ENCODE measurements at places on chromosomes 12 and 14.
A peak's percentile ranks its signal among the peaks of the same experiment; 100 is the strongest.

- DNase-seq: no peak
Measured at GRCh38 chr12:21666722-21667121, 9.1 kb upstream of the LDHB start.

DNA sequence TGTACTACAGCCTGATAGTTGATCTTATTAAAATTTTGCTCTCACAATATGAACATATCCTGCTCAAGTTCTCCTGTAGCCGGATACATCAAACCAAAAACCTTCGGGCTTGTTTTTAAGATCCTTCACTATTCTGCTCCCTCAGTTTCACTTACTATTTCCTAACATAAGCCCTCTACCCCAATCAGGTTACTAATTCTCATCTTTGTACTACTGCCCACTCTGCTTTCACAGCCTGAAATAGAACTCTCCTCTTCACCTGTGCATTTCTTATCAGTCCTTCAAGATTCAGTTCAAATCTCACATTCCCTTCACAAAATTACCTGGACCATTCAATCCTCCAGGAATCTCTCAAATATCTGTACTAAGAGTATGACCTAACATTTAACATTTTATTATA is 14.2 kb downstream of the PAWR start:
- no peak for DNase-seq

DNA sequence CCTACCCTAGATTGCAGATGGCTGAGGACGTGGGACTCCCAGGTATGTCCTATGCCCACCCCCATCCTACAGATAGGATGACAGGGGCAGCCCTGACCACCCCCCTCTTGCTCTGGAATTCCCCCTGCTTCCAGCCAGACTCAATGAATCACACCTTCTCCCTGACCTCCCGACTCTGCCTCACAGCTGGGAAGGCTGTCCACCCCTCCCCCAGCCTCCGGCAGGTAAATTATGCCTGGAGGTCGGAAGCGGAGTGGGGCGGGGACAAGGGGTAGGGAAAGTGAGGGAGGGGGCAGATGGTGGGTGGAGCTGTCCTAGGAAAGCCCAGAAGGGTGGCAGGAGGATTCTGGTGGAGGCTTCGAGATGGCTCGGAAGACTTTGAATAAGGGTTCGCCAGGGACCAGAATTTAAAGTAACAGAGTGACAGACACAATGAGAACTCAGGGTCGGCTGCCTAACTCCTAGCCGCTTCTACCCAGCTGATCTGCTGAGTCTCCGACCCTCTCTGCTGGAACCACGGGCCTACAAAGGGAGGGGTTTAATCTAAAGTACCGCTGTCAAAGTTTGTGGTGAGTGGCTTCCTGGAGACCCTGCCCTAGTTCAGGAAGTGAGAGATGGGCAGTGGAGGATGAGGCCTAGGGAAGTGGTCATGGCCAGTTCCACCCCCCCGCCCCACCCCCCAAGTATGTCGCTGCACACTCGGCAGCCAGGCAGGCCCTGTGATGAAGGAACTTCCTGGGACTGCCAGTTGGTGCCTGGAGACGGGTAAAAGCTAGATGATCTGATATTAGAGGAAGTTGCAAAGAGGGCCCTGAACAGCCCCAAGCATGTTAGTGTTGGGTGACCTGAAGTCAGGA is 4.2 kb downstream of the PLEKHG3 start:
- DNase-seq: no peak

DNA sequence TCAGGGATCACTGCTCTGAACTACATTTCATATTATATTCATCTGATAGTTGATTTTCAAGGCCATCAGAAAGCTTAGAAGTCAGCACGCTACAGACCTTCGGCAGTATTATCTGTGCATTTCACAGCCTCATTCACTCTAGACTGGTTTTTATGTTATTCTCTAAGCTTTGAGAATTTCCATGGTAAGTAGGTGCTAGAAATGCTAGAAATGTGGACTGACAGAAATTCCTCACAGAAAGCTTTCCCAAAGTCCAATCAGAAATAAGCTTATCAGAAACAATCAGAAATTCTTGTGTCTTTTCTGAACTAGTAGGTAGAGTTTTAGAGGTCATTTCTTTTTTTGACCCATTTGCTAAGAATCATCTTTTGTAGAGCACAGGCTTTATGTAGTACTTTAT is 176.6 kb downstream of the TMTC3 start:
- DNase-seq: no peak

- DNase-seq: peak; percentile 96
Measured at GRCh38 chr14:95218472-95219193, 61.3 kb upstream of the DICER1 start.

- DNase-seq: no peak
Measured at GRCh38 chr14:101497684-101498525, 63.4 kb upstream of the DIO3 start.
